ENCODE measurements at places on chromosomes 1 and 21.

GRCh38 chr1:200674838-200675587 lies 5.3 kb upstream of the DDX59 start:
- DNase-seq, result no peak

DNA sequence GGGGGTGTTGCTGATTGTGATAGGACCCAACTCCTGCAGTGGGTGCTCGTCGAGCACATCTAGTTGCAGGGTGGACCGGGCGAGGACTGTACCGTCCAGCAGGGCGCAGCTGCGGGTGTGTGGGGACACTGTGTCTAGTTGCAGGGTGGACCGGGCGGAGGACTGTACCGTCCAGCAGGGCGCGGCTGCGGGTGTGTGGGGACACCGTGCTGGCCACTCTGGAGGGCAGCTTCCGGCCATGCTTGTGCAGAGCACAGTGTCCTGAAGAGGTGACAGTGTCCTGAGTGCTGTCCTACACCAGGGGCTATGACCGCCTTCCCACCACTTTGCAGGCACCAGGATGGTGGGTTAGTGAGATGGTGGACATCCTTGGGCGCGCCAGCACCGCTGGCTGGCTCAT lies 4.6 kb upstream of the TRPM2 start:
- DNase-seq, result no peak

DNA sequence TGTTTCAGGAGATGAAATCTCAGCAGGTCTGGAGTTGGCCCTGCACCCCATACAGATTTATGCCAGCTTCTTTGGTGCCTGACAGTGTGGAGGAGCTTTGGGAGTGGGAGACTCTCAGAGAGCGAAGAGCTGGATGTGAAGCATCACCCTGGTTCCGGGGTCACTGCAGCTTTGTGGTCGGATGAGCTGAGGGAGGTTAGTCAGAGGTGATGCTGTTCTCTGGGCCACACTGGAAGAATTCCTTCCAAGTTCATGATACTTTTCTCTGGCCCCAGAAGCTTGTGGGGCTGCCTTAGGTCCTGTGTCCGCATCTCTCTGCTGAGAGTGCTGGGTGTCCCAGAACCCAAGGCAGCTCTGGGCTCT lies 467.8 kb downstream of the CAMTA1 start:
- DNase-seq, result no peak

- no peak for DNase-seq
Measured at GRCh38 chr1:225446595-225446960, 18.7 kb upstream of the LBR start.

DNA sequence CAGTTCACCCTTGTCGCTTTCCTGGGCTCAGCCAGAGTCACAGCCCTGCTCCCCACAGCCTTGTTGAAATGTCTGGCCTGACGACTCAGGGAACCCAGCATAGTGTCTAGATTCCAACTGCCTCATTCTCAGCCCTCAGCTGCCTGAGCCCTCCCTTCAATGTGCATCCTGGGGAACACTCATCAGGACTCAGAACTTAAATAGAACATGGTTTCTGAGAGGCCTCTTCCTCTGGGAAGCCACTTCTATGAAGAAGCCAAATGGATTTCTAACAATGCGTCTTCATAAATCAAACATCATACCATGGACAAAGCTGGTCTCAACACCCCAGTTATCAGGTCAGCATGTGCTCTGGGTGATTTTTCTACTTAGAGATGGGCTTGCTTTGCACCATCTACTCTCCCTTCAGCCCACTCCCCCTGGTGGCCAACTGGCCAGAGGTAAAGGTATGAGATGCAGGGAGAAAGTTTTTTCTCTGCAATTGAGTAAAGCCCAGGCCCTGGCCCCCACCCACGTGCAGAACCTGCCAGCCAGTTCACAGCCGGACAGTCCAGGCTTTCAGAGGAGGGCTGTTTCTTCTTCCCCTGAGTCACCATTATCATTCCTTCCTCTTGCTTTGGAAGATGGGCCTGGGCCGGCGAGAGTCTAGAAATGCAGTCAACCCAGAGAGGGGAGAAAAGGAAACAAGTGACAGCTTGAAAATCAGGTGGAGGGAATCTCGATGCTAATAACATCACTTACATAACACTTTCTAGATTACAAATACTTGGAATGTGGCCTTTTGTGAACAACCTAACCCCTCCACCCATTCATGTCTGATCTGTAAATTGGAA lies 32.1 kb downstream of the CD244 start:
- peak; percentile 61 for DNase-seq

DNA sequence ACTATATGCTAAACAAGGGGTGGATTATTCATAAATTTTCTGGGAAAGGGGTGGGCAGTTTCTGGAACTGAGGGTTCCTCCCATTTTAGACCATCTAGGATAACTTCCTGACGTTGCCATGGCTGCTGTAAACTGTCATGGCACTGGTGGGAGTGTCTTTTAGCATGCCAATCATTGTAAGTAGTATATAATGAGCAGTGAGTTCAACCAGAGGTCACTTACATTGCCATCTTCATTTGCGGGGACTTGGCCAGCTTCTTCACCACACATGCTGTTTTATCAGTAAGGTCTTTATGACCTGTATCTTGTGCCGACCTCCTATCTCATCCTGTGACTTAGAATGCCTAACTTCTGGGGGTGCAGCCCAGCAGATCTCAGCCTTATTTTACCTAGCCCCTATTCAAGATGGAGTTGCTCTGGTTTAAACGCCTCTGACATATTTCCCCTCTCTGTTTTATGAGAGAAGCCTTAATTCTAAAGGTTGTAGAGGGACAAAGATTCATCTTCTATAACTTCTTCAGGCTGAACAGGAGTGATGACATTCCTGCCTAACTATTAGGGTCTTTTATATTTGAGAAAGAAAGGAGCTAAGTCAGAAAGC lies 60.4 kb downstream of the DIP2A start:
- DNase-seq, result no peak

- no peak for DNase-seq
Measured at GRCh38 chr1:89608319-89608983, 24.5 kb upstream of the LRRC8C start.

- no peak for DNase-seq
Measured at GRCh38 chr1:89757532-89757931, 63.3 kb upstream of the LRRC8D start.

DNA sequence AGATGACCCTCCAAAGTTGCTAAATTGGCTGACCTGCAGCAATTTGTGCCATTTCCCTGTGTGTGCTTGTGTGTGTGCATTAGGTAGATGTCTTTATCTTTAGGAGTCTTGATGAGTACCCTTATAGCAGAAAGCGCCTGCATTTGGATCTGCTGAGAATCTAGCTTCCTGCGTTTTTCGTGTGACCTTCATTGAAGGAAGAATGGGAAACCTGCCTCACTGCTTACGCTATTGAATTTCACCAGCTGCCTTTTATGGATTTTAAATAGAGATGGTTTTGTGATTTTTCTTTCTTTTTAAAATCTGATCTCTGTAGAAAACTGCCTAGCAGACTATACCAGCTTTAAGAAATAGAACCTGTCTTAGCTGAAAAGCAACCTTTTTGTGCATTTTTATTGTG lies 124.5 kb downstream of the CACHD1 start:
- no peak for DNase-seq

- no peak for DNase-seq
Measured at GRCh38 chr21:28150778-28151177, 841.9 kb downstream of the LTN1 start.

- no peak for DNase-seq
Measured at GRCh38 chr1:54376430-54377039, 29.7 kb downstream of the SSBP3 start.

GRCh38 chr1:202663131-202663530 lies 47.1 kb downstream of the SYT2 start:
- DNase-seq, result no peak

- DNase-seq, result no peak
Measured at GRCh38 chr21:34229353-34229752, 134.5 kb upstream of the KCNE2 start.

- DNase-seq, result peak; percentile 70
Measured at GRCh38 chr21:37230632-37231248, 36.4 kb downstream of the VPS26C start.

GRCh38 chr1:19623523-19623922 lies 20.6 kb upstream of the NBL1 start:
- DNase-seq, result no peak

- no peak for DNase-seq
Measured at GRCh38 chr1:152466217-152466616, 44.4 kb upstream of the LCE5A start.

DNA sequence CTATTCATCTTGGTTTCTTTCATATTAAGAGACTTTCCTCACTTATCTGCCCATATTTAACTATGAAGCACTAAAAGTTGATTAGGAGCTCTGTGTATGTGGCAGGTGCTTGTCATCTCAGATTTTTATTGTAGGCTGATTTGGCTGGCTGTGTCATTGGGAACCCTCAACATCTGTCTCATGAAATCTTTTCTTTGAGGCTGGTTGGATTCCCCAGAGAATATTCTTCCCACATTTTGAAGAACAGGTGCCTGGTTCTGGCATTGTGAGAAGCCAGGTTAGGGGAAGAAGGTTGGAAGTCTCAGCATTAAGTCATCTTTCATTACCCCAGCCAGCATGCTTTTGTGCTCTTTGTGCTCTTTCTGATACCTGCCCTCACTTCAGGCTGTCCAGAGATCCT lies 37.1 kb downstream of the EEIG2 start:
- DNase-seq, result no peak

GRCh38 chr1:77095236-77095635 lies 124.0 kb downstream of the PIGK start:
- no peak for DNase-seq

- no peak for DNase-seq
Measured at GRCh38 chr21:34635307-34635706, 20.4 kb upstream of the RCAN1 start.

DNA sequence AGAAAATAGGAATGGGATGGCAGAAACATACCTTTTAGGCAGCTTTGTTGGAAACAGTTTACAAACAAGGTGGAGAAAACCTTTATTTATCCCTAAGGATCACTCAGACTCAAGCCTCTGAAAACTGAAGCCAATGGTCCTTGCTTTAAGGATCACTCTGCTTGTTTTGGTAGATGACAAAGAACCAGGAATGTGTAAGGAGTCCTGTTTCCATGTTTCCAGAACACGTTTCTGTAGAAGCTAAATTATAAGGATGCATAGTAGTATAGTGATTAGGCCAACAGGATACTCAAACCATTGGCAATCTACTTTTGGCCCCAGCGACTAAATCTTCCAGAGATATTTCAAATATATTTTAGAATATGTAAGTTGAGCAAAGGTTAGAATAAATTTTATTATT lies 149.1 kb upstream of the HP1BP3 start:
- DNase-seq, result no peak

DNA sequence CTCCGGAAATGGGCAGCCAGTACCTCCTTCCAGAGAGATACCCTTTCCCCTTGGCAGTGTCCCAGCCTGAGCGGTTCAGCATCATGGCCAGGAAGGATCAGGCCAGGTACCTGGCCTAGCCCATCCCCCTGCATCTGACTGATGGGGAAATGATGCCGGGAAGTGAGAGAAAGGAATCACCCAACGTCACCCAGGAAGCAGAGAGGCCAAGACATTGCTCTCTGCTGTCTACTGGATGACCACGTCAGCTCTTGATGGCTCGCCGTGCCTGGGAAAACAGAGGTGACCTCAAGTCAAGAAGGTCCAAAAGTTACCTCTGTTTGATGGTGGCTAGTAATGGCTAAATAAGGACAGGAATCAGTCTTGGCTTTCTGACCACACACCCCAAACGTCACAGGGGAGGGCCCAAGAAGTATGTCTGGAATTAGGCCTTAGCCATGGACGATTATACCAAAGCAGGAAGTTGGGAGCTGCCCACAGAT lies 79.0 kb downstream of the MRPL37 start:
- DNase-seq, result no peak
